ENCODE measurements at places on chromosomes 2 and 18.

DNA sequence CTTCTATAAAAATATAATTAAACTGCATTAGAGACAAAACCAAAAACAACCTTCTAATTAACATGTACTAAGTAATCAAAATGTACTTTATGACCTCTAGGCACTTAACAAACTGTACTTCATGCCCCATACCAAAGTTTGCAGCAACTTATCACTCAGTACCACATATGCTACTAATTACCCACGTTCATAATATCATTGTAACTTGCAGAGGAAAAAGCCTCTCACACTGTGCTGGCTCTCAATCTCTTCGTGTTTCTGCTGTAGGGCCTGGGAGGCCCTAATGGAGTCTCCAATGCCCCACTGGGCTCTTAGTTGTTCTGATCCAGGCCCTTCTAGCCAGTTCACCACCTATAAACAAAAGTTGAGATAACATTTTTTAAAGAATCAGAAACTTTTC, 82.1 kb upstream of the CCDC141 start:
- no peaks in the 10 kb centered on the region for H3K36me3 ChIP-seq
- no peak overlapping the region for H3K4me3 ChIP-seq
- DNase-seq, result no peak

- peaks cover 1% of the 10 kb centered on the region for H3K4me1 ChIP-seq
- no peak for DNase-seq
- H3K27ac ChIP-seq, result no peak overlapping the region
- no peaks in the 10 kb centered on the region for H3K27me3 ChIP-seq
- no peak overlapping the region for H3K4me3 ChIP-seq
- H3K36me3 ChIP-seq, result peaks cover 14% of the 10 kb centered on the region
Measured at GRCh38 chr2:233399306-233400225, 45.3 kb downstream of the DGKD start.

DNA sequence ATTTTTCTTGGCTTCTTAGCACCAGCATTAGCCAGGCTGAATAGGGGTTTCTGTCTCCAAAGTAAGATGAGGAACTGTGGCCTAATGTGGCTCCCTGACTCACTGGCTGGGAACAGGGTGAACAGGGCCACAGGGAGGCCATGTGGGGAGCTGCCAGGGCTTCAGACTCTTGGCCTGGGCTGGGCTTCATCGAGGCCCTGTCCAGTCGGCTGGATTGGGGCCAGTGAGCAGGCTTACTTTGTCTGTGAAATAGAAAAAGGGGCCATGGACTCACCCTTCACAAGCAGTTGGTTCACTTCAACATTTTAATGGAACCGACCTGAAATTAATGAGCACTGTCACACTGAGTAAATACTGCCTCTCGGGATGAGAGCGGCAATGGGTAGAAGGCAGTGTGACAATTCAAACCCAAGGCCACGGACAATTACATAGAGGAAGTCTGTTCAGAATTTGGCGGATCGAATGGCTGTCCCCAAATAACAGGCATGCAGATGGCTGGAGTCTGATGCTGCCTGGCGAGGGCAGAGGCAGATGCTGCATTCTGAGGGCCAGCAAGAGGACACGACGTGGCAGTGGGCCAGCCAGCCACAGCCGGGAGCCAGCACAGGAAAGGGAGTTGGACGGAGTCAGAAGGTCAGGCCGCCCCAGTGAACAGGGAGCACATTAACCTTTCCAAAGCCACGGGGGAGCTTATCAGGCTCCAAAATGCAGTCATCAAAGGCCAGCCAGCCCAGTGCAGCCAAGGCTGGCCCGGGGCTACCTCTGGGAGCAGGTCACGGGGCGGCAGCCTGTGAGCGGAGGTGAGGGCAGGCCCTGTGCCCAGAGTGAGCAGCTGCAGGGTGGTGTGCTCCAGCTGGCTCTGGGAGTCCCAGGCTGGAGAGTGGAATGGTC, 146.6 kb upstream of the REV1 start:
- no peak overlapping the region for H3K4me3 ChIP-seq
- H3K27ac ChIP-seq, result no peak overlapping the region
- H3K27me3 ChIP-seq, result no peaks in the 10 kb centered on the region
- H3K36me3 ChIP-seq, result no peaks in the 10 kb centered on the region

DNA sequence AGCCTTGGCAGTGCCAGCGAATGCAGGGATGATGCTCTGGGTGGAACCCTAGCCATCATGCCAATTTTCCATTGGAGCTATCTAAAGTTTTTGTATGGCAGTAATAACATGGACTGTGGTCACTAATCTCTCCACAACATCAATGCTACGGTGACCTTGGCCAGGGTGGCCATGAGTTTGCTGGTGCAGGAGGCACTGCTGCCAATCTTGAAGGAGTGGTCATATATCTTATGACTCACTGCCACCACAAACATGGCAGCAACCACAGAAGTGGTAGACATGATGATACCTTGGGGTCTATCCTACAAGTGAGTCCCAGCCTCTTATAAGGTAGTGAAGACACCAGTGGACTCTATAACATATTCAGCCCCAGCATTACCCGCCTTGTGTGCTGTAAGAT, 104.6 kb downstream of the EVA1A start:
- no peak overlapping the region for H3K27ac ChIP-seq
- peaks cover 3% of the 10 kb centered on the region for H3K36me3 ChIP-seq
- no peaks in the 10 kb centered on the region for H3K27me3 ChIP-seq
- H3K4me1 ChIP-seq, result peaks cover 19% of the 10 kb centered on the region

- no peaks in the 10 kb centered on the region for H3K36me3 ChIP-seq
- DNase-seq, result no peak
- no peak overlapping the region for H3K4me3 ChIP-seq
- no peaks in the 10 kb centered on the region for H3K4me1 ChIP-seq
- H3K27ac ChIP-seq, result no peak overlapping the region
- H3K27me3 ChIP-seq, result peaks cover 6% of the 10 kb centered on the region
Measured at GRCh38 chr18:74402806-74403433, 54.2 kb downstream of the DIPK1C start.

DNA sequence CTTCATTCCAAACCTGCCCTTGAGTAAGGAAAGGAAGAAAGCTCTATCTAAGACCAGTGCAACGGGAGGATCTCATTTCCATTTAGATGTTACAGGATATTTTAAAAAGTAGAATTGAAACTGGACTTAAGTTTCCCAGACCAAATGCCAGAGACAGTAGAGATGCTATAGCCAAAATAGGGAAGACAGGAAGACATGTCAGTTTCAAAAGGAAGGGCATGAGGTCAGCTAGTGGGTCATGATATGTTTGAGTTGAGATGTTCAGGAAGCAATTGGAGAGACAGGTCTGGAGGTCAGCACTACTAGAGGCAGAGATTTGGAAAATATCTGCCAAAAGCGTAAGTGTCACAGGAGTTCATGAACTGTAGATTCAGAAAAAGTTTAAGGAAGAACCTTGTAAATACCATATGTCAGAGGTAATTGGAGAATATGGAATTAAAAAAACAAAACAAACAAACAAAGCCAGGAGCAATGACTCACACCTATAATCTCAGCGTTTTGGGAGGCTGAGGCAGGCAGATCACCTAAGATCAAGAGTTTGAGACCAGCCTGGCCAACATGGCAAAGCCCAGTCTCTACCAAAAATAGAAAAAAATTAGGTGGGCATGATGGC, 50.8 kb downstream of the EPHA4 start:
- peaks cover 25% of the 10 kb centered on the region for H3K4me1 ChIP-seq
- no peak for DNase-seq
- no peak overlapping the region for H3K27ac ChIP-seq
- peaks cover 7% of the 10 kb centered on the region for H3K27me3 ChIP-seq

DNA sequence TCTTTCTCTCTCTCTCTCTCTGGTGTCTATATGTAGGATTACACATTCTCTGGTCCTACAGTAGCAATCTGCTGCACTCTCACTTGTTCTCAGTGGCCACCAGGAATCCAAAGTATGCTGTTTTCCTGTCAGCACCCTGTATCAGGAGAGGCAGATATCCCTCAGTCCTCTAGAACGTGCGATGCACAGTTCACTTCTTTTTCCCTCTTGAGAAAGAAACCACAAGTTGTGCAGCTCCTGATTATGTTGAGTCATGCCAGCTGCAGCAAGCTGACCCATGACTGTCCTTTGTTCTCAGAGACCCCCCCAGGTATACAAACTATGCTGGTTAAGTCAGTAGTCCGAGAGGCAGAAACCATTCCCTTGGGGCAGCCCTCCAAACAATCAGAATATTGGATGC, 54.6 kb downstream of the LANCL1 start:
- no peak overlapping the region for H3K4me3 ChIP-seq
- H3K27ac ChIP-seq, result no peak overlapping the region
- H3K4me1 ChIP-seq, result no peaks in the 10 kb centered on the region
- H3K36me3 ChIP-seq, result peaks cover 16% of the 10 kb centered on the region
- no peak for DNase-seq
- no peaks in the 10 kb centered on the region for H3K27me3 ChIP-seq

GRCh38 chr2:226076529-226076928, 677.0 kb downstream of the NYAP2 start:
- H3K27ac ChIP-seq, result no peak overlapping the region
- H3K27me3 ChIP-seq, result no peaks in the 10 kb centered on the region
- H3K4me1 ChIP-seq, result peaks cover 1% of the 10 kb centered on the region
- H3K36me3 ChIP-seq, result no peaks in the 10 kb centered on the region
- no peak overlapping the region for H3K4me3 ChIP-seq

GRCh38 chr18:27860011-27860410, 316.9 kb downstream of the CDH2 start:
- no peak overlapping the region for H3K27ac ChIP-seq
- no peak for DNase-seq
- H3K4me3 ChIP-seq, result no peak overlapping the region
- peaks cover 2% of the 10 kb centered on the region for H3K4me1 ChIP-seq
- H3K36me3 ChIP-seq, result no peaks in the 10 kb centered on the region

DNA sequence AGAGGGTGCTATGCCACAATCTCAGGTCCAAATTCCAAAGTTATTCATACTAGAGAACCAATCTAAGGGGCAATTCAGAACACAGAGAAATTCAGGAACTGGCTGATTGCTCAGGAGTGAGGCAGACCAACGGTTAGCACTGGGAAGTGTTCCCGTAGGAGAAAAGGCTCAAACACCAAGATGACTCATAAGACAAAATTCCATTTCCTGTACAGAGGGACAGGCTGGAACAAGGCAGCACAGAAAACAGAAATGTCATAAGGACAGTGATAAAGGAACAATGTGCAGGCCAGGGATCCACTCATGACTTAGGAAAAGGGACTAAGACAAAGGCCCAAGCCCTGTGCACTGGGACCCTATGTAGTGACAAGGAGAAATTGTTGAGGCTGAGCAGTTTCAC, 54.2 kb downstream of the PDE1A start:
- no peak overlapping the region for H3K27ac ChIP-seq
- H3K4me1 ChIP-seq, result no peaks in the 10 kb centered on the region
- H3K4me3 ChIP-seq, result no peak overlapping the region
- no peak for DNase-seq
- no peaks in the 10 kb centered on the region for H3K27me3 ChIP-seq

DNA sequence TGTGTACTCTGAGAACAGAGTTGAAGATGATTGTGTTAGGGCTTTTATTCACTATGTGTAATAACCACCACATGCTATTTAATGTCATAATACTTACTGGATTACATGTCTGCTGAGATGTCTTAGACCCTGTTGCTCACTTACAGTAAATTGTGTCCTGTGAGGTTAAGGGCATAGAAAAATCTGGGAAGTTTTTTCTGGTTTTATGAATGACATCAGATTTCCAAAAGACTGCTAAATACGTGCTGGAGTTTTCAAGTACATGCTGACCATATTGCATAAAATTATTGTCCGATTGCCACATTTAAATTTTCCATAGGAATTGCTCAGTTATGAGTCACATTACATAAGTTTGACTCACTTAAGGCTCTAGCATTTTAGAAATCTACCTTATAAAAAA, 96.7 kb upstream of the COL5A2 start:
- DNase-seq, result no peak
- H3K36me3 ChIP-seq, result no peaks in the 10 kb centered on the region
- no peaks in the 10 kb centered on the region for H3K27me3 ChIP-seq
- peaks cover 4% of the 10 kb centered on the region for H3K4me1 ChIP-seq

GRCh38 chr2:165957030-165957675, 3.6 kb upstream of the TTC21B start:
- H3K27ac ChIP-seq, result no peak overlapping the region
- no peak for DNase-seq
- no peaks in the 10 kb centered on the region for H3K27me3 ChIP-seq
- H3K4me3 ChIP-seq, result no peak overlapping the region
- H3K4me1 ChIP-seq, result peaks cover 9% of the 10 kb centered on the region

- no peaks in the 10 kb centered on the region for H3K4me1 ChIP-seq
- peak; percentile 6 for DNase-seq
- H3K27ac ChIP-seq, result no peak overlapping the region
- H3K4me3 ChIP-seq, result no peak overlapping the region
Measured at GRCh38 chr2:240990726-240991377, 7.6 kb upstream of the SNED1 start.
